ENCODE measurements at places on chromosomes 16 and 17.

- no peak for DNase-seq
Observed at GRCh38 chr16:47617732-47618131, 156.6 kb downstream of the PHKB start.

DNA sequence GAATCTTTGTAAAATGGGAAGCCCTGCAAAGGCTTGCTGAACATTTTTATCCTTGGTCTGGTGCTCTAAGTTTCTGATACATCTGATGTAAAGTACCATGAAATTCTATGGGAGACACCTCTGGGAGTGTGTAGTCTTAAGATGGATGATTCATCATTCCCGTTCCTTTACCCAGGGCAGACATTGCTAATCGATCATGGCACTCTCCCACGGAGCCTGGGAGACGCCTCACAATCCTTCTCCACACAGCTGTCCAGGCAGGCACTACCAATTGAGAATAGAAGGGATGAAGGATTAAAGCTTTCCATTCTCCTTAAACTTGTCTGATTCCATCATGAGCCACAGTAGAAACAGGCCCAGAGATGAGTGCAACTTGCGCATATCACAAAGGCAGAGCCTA is 144.8 kb downstream of the GSG1L start:
- no peak for DNase-seq

DNA sequence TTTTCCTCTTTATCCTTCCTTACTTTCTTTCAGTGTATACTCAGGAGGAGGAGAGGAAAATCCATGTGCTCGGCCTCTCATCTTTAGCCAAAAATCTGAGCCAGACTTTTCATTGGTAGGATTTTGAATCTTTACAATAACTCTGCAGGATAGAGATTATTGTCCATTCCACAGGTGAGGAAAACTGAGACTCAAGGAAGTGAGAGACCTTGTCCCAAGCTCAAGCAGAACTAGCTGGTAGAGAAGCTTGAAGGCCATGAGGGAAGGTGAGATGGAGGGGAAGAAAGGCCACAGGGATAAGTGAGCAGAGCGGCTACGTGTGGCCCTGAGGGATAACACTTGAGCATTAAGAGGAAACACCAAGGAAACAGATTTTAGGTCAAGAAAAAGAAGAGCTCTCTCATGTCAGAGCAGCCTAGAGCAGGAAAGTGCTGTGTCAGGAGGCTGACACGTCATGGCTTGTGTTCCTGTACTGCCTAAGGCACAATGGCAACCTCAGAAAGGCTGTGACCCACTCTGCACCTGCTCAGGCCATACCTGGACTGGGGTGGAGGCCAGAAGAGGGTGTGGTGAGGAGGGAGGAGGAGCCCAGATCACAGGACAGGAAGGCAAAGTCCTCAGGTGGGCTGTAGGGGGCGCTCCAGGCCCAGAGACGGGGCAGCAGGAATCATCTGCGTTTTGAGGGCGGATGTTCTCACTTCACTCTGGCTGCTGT is 11.9 kb downstream of the MT4 start:
- peak; percentile 74 for DNase-seq

DNA sequence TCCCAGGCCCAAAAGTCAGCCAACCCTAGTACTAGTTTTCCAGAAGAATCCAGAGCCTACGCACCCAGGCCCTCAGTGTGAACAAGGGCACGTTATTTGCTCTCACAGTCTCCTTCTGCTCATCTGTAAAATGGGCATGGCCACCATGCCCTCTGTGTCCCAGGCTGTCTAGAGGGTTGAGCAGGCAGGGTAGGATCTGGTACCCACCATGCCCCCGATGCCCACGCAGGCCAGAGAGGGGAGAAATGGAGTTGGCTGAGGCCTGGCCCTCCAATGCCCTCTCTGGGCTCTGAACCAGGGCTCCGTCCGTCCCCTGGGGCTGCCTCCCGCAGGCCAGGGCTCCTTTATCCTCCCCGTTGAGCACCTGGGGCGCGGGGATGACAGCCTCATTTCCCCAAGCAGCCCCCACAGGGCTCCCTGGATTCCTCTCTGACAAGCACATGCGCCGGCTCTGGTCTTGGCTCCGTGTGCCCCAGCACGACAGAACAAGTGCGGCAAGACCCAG is 9.1 kb upstream of the BAHCC1 start:
- no peak for DNase-seq

GRCh38 chr17:62186841-62187240 is 121.8 kb upstream of the MED13 start:
- no peak for DNase-seq

DNA sequence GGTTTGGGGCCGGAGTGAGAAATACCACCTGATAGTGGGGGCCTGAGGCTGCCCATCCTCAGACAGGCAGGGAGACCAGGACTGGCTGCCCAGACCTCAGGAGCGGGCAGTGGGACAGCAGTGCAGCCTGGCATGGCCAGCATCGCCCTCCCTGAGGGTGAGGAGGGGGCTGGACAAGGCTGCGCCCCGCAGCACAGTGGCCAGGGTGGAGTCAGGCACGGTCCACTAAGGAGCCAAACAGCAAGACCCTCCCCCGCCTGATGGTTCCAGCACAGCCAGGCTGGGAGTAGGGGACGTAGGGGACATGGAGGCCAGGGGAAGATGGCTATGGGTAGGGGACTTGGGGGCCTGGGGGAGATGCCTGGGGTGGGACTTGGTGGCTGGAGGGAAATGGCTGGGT is 3.3 kb downstream of the ZNF598 start:
- no peak for DNase-seq

- no peak for DNase-seq
Observed at GRCh38 chr17:47330548-47330947, 6.8 kb downstream of the EFCAB13 start.

GRCh38 chr17:29451121-29451742 is 61.1 kb downstream of the TAOK1 start:
- no peak for DNase-seq

- no peak for DNase-seq
Observed at GRCh38 chr17:31575043-31575442, 183.6 kb downstream of the RAB11FIP4 start.

GRCh38 chr16:57039148-57039812 is 49.9 kb downstream of the NLRC5 start:
- no peak for DNase-seq

GRCh38 chr17:74431568-74432423 is at the start of gene GPRC5C:
Gene GPRC5C (plus strand): TSS chr17:74432088. CDS start chr17:74439777, 7,689 bp downstream.
- peak; percentile 61 for DNase-seq

- no peak for DNase-seq
Observed at GRCh38 chr17:80328634-80329380, 68.2 kb downstream of the RNF213 start.

DNA sequence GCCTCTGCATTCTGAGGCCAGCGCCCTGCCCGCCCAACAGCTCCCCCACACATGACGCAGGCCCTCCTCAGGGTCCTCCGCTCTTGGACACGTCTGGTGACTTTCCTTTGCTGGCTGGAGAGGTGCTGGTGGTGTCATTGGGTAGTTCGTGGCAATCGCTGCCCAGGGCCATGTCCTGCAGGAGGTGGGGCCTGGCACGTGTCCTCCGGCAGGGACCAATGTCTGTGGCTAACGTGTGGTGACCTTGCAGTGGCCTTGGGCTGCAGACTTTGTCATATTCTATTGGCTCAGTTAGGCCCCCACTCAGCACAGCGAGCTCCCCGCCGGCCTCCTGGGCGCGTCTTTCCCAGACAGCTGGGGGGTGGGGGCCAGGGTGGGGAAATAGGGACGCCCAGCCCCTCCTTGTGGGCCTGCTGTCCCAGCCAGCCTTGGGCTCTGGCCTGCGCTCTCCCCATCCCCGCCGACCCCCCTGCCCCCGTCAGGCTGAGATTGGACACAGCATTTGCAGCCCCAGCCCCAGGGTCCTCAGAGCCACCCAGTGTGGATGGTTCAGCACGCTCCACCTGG is 52.1 kb upstream of the PVALEF start:
- DNase-seq: no peak

DNA sequence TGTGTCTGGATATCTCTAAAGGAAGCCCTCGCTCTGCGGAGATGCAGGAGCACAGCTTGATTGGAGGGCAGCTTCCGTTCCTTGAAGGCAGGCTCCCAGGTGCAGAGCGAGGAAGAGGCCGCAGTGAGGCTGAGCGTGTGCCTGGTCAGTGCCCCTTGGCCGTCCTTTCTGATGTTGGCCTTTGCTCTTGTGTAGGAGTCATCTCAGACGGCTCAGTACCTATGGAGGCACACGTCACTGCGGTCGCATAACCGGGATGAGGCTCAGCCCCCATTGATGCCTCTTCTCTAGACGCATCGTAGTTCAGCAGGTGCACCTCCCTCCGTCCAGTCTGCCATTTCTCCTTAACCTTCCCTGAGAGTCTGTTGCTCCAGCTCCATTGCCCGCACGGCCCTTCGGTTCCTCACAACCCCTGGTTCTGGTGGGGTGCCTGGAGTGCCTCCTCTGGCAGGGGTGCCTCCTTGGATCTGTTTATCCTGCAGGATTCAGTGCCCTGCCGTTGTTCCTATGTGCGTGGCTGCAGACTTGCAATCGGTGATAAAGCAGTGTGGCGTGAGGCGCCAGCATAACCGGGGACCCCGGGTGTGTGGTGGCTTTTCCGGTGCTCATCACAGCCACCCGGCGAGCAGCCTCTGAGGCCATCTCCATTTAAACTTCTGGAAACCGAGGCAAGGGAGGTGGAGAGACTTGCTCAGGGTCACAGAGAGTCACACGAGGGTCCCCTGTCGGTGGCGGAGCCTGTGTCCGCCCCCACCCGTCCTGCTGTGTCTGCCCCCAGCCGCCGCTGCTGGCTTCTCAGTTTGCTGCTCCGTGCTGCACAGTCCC is 188.8 kb upstream of the CHMP6 start:
- no peak for DNase-seq

DNA sequence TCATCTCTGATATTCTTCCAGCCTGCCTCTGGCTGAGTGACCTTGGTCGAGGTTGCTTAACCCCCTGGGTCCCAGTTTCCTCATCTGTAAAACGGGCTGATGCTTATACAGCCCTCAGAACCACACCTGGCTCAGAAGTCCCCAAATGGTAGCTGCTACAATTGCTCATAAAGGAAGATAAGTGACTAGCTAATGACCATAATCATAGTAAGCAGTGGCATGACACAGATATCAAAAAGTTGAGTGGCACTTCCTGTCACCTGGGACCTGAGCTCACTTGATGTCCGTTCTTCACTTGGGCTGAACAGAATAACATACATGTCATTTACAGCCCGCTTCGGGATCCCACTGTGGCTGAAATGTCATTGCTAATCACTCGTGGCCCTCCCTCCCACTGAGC is 1.8 kb downstream of the MGRN1 start:
- no peak for DNase-seq

GRCh38 chr17:32277284-32277683 is 11.7 kb downstream of the RHBDL3 start:
- no peak for DNase-seq

GRCh38 chr16:72013389-72013788 is 4.8 kb downstream of the DHODH start:
- no peak for DNase-seq

- DNase-seq: peak; percentile 17
Observed at GRCh38 chr16:20675488-20676267, 21.8 kb downstream of the ACSM1 start.
